ENCODE measurements at places on chromosomes 2 and 18.
A peak's percentile ranks its signal among the peaks of the same experiment; 100 is the strongest.

DNA sequence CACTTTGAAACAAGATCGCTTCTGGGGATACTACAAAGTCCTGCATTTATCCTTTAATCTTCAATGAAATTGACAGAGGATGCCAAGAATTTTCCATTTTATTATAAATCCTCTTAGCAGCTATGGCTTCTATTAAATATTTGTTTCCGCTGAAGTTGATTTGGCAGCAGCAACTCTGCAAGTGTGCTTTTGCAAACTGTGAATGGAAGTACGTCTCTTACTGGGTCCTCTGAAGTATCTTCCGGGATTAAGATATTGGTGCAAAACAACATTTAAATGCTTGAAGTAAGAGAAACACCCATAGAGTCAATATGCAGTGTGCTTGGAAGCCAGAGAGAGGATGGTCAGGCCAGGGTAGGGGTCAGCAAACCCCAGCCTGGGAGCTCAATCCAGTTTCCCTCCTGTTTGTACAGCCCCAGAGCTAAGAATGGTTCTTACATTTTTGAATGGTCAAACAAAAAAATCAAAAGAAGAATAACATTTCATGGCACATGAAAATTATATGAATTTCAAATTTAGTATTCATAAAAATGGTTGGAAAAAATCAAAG, 13.6 kb downstream of the CCDC68 start:
- DNase-seq: peak; percentile 9

- no peak for DNase-seq
Measured at GRCh38 chr2:109457366-109457765, 156.4 kb downstream of the SEPTIN10 start.

- DNase-seq: no peak
Measured at GRCh38 chr2:240596080-240596460, 9.5 kb downstream of the CAPN10 start.

DNA sequence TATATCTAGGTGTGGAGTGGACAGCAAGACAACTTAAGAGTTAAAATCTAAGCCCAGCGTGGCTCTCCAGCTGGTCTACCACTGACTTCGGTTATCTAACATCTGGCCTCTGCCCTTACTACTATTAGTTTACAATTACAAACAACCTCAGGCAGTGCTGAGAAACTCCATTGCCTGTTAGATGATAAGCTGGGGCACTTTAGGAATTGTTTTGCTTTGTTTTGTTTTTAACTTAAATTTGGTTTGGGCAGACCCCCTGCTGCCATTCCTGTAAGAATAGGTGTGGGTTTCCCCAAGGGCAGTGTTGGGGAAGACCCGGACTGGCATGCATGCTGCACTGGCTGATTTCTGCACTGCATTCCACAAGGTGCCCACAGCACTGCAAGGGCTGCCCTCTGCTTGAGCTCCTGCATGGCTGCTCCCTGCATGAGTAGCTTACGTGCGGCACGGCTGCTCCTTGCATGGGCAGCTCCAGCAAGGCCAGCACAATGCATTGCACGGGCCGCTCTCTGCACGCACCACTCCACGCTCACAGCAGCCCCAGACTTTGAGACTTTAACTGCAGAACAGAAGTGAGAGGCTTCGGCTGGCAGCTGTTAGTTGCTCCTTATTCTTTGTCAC, 74.2 kb upstream of the SERTAD2 start:
- no peak for DNase-seq

DNA sequence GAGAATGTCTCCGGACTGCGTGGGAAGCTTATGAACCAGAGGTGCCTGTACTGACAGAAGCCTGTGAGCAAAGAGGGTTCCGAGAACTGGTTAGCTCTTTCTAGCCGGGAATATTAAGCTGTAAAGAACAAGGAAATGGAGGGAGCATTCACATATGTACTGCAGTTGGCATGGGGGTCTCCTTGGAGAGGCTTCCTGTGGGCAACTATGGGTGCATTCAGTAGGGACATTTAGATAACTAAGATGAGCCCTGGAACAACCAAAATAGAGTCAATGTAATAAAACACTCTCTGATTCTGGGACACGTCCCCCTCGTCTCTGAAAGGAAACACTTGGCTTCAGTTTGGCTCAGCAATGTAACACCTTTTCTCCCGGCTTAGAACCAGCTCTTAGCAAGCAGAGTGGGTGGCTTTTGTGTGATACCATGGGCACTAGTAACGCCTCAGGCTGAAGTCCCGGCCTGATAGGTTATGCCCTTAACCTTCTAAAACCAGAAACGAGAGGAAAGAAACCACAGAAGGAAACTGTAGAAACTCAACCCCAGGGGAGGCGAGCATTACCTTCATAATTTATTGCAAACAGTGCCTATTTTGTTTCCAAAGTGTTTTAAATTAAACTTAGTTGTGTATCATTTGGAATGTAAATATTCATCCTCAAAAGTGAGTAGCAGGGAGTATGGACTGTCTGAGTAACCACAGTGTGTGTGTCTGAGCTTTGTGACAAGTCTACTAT, 48.8 kb upstream of the LPIN2 start:
- no peak for DNase-seq

DNA sequence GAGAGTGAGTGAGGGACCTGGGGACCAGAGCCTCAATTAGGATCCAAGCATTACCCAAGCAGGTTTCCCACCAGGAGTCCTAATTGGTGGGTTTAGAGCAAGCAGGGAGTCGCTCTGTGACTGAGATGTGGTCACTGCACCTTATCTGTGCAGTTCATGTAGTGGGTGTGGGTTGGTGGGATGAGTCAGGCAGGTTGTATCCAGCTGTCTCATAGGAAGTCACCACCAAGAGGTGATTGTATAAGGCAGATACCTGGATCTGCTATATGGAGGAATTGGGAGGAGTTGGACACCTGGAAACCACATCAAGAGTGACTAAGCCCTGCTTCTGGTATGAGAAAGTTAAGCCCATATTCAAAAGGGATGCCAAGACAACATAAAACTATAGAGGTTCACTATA, 106.8 kb downstream of the ARHGAP28 start:
- DNase-seq: no peak

DNA sequence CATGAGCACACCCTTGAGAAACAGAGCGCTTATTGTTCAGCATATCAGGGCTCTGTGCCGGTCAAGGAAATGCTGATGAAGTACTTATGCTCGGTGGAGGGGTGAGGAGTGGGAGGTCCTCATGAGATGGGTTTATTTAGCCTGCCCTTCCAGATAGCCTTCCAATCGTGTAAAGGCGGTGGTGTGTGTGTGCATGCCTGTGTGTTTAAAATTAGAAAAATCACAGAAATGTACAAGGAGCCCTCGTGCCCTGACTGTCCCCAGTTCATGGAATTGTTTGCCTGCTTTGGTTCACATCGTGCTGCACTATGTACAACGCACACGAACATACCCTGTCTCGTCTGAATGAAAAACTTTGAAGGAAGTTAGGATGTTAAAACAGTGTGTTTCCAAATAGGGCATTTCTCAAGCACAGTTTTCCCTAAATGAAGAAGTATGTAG, 158.6 kb downstream of the AQP4 start:
- DNase-seq: no peak

- no peak for DNase-seq
Measured at GRCh38 chr18:31275722-31276463, 42.1 kb upstream of the DSG1 start.

GRCh38 chr2:46540496-46541331, 61.3 kb downstream of the TMEM247 start:
- DNase-seq: peak; percentile 43

- DNase-seq: no peak
Measured at GRCh38 chr2:237012577-237013267, 73.0 kb upstream of the COPS8 start.

DNA sequence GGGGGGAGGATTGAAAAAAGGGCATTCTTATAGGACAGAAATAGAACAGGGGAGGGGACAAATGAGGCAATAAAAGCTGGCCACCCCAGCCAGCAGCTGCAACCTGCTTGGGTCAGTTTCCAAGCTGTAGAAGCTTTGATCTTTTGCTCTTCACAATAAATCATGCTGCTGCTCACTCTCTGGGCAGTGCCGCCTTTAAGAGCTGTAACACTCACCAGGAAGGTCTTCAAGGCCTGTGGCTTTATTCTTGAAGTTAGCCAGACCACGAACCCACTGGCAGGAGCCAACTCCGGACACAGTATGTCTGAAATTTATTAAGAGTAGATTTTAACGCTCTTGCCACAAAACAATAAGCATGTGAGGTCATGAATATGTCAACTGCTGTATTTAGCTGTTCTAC, 649.9 kb upstream of the RAB6C start:
- DNase-seq: no peak

DNA sequence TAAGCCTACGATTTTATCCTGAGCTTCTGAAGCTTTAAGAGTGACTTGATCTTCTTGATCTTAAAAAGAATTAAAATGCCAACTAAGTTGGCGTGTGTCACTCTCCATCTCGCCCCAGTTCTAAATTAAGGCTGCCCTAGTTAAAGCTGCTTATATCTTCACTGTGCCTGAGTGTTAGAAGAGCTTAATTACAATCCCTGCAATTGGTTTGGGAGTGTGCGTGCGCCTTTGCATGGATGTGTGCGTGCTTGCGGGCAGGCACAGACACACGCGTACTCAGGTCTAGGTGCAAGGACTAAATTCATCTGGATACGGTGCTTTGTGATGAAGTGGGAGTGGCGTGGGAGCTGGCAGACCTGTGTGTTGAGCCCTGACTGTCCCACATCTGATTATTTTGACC, 201.5 kb downstream of the FAM210A start:
- no peak for DNase-seq

DNA sequence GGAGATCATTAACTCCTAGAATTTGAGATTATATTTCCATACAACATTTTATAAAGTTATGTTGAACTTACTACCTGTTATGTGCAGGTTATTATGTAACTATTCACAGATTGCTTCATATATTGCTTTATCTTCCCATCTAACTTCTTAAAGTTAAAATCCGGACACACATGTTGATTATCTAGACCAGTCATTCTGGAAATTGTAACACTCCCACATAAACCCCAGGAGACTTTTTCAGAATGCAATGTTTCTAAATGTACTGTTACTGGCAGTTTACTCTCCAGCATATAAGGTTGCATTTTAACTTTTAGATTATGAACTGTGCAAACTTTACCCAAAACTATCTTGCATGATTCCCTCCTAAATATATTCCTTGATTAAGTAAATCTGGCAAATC, 70.5 kb upstream of the FAM117B start:
- DNase-seq: no peak

DNA sequence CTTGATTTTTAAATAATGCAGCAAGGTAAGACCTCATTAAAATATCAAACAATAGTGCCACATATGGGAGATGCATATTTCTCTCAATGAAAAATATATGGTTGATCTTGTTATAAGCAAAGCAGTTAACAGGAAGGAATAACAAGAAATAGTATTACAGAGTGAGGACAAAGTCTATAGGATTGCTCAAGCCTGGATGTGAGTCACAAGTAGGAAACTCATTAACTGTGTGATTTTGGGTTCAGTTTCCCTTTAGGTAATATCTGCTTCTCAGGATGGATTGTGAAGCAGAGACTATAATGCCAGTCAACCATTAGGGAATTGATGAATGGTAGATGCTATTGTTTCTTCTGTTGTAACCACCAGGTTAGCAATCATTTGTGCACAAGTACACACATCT, 42.9 kb upstream of the SPHKAP start:
- no peak for DNase-seq

DNA sequence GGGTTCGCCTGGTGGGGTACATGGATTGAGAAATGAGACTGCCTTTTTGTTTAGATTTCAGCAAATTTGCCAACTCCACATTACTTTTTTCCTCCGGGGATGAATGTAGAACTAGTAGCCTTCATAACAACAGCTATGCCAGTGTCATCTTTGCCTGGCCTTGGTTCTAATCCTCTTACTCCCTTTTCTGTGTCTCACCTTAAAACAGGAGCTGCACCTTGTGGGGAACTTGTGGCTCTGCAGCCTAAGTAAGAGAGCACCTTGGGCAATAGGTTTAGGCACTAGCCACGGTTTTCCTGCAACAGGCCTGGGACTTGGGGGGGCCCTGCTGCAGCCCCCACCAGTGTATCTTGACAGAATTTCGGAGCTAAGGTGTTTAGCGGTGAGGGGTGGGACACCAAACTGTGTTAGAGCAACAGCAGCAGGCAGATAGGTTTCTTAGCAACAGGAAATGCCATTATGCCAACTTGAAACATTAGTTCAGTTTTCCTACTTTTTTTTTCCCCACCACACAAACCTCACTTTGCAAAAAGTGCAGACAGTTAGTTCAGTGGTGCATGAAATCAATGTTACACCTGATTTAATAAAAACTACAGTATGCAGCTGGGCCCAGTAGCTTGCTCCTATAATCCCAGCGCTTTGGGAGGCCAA, 173.7 kb downstream of the PRKCE start:
- no peak for DNase-seq
